ENCODE measurements at places on chromosomes 1 and 21.

DNA sequence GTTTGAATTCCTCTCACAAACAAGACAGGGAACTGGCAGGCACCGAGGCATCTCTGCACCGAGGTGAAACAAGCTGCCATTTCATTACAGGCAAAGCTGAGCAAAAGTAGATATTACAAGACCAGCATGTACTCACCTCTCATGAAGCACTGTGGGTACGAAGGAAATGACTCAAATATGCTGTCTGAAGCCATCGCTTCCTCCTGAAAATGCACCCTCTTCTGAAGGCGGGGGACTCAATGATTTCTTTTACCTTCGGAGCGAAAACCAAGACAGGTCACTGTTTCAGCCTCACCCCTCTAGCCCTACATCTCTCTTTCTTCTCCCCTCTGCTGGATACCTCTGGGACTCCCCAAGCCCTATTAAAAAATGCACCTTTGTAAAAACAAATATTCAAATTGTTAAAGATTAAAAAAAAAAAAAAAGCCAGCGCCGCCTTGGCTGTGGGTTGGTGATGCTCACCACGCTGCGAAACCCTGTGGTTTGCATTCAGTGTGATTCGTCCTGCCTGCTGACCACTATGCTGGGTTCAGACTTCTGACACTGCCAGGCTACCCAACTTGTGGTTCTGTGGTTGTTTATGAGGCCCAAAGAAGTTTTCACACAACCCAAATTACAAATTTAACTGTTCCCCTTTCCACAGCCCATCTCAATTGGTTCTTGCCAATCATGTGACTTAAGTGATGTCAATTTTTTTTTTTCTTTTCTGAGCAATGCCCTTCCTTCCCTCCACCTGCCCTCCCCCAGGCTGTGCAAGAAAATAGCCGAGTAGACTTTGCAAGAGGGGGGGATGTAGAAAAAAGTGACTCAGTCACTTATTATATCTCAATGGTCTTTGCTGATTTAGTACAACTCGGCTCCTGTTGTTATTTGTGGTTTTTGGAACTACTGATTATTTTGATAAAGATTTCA is at the start of gene RUNX1:
TSS of gene RUNX1 (minus strand) at position 597 of the 912 bp plus-strand sequence.
- DNase-seq, result peak; percentile 96

- DNase-seq, result no peak
Measured at GRCh38 chr1:68276448-68276847, 44.1 kb upstream of the WLS start.

DNA sequence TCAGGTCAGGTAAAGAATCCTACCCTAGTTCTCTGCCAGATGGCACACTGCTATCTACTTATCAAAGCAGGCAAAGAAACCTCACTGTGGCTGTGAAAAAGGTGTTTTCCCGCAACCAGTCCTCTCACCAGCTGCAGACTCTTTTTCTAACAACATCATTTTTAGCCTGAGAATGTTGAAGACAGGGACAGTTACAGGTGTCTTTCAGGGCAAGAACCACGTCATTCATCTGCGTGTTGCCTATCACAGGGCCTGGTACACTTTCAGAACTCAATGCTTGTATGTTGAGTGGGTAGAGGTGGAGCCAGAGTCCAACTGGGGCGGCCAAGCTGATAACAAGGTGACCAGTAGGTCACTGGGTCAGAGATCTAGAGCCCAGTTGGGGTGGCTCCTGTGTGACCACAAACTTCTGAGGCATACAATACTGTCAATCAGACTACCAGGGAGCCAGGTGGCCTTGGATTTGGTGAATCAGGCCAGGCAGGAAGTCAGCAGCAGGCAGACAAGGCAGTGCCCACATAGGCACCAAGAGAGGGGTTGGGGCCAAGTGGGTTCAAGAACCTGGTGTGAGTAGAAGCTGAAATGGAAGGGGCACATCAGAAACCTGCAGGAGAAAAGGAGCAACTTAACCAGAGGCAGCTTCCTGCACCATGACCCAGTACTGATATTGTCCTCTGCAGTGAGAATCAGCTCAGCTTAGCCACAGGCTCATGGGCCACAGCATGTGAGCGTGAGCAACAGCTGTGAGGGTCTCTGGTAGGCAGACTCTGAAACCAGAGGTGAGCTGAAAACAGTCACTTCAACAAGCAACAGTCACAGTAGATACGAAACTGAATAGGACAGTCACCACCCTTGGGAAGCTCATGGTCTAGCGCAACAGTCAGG is 123.6 kb downstream of the DTL start:
- DNase-seq, result no peak

GRCh38 chr1:58722414-58722813 is 22.6 kb upstream of the MYSM1 start:
- no peak for DNase-seq

DNA sequence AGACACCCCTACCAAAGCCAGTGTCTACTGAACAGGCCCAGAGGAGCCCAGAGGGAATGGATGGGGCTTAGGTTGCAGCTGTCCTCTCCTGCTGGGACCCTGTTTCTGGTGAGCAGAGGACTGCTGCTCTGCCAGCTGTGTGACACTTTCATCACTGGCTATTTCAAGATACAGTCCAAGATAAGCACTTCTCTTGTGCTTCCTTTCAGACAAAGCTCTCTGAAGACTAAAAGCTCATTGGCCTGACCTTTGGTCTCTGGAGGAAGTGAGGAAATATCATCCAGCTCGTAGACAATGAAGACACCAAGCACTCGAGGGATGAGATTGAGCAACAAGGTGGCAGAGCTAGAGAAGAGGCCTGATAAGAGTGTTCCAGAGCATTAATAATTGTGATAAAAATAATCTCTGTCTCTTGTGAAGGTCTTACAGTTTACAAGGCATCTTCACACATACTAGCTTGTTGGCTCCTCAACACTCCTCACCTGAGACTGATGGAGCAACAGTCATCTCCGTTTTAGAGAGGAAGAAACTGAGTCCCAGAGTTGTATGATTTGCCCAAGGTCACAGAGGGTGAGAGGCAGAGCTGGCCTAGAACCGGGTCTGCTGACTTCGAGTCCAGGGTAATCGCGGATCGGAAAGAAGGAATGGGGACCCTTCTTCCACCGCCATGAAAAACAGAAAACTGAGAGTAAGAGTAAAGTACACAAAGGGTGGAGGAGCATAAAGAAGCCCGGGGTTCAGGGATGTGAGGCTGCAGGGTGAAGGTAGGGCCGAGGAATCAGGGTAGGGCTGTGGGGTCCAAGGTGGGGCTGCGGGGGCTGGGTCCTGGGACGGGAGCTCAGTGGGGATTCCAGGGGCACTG is 666 bp downstream of the PAFAH2 start:
- no peak for DNase-seq

- no peak for DNase-seq
Measured at GRCh38 chr21:38326899-38327298, 70.1 kb downstream of the KCNJ15 start.

DNA sequence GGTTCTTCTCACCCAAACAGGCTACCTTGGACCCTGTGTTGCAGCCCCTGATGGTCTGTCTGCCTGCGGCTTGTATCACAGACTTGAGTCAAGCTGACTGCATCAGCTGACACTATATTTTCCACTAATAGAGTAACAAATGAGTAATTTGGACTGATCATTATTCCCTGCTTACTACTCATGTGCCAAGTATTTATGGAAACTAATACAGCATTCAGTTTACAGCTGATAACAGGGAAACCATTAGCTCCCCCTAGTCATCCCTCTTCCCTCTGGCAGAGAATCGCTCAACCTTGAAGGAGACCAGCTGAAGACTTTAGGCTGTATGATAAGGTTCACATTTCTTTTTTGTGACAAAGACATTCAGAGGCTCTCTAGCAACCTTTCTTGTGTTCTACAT is 116.6 kb upstream of the SYT6 start:
- no peak for DNase-seq

GRCh38 chr1:241142493-241142892 is 214.5 kb downstream of the RGS7 start:
- no peak for DNase-seq

DNA sequence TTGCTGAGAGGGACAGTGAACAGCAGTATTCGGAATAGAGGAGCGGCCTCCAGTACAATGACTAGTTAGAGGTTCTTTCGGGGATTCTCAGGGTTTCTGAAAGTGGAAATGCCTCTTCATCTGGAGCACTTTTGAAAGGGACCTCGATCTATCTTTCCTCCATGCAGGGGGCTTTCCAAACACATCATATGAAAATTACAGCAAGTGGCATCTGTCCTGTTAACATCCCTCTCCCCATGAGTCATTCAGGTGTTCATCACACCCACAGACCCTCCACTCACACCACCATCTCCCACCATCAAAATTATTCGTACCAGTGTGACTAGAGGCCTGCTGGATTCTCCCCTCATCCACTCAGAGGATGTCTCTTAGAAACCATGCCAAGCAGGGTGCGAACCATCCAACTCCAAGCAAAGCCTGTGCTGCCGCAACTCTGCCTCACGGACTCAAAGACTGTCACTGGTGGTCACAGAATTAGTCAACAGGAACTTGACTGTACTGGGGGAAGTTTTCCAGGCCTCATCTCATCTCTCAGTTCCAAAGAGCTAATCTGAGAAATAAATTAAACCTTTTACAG is 211.1 kb downstream of the MRPL39 start:
- no peak for DNase-seq

GRCh38 chr1:111199881-111200801 is at the start of gene DENND2D:
Gene DENND2D (minus strand): TSS chr1:111200646. CDS start chr1:111200459, 187 bp downstream.
- no peak for DNase-seq

DNA sequence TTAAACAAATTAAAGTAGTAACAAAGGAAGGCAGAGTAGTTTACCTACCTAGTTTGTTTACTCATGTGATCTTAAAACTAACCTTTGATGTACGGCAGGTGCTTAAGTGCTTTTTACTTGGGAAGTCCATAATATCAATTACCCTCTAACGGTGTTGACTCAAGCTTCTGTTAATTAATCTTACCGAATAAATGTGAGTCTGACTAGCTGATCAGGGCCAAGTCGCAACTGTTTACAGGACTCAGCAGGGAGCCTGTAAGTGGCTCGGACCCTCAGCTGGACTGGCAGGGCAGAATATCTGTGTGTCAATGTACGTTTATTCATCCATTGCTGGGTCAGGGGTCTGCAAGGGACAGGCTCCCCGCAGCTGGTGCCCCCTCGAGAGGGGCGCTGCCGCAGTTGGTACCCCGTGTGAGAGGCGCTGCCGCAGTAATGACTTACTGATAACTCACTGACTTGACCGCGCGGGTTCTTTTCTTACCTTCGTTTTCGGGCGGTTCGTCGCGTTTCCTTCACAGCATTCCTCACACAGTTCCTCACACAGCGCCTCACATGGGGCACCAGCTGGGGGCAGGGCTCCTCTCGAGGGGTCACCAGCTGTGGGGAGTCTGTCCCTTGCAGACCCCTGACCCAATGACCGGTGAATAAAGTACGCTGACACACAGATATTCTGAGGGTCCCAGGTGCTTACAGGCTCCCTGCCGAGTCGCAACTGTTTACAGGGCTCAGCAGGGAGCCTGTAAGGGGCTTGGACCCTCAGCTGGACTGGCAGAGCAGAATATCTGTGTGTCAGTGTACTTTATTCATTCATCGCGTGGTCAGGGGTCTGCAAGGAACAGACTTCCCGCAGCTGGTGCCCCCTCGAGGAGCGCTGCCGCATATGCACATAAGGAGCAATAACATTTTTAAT is 3.0 kb downstream of the FMO1 start:
- peak; percentile 31 for DNase-seq
